ENCODE measurements at places on chromosomes 4 and X. TPM values are rescaled to one million over a fixed set of nuclear protein-coding genes. Genes with fewer than 3 reads are reported as not detected.

Gene ASB12
- total RNA-seq, result 0.41 TPM

Gene RELL1
- 38.7 TPM for total RNA-seq

Gene PROM1
- 87.6 TPM for total RNA-seq

Gene DCAF8L2
- total RNA-seq, result not detected
